ENCODE measurements at places on chromosomes 6 and 20.
A peak's percentile ranks its signal among the peaks of the same experiment; 100 is the strongest.

GRCh38 chr6:16687045-16687444, 74.2 kb downstream of the ATXN1 start:
- no peak for DNase-seq

DNA sequence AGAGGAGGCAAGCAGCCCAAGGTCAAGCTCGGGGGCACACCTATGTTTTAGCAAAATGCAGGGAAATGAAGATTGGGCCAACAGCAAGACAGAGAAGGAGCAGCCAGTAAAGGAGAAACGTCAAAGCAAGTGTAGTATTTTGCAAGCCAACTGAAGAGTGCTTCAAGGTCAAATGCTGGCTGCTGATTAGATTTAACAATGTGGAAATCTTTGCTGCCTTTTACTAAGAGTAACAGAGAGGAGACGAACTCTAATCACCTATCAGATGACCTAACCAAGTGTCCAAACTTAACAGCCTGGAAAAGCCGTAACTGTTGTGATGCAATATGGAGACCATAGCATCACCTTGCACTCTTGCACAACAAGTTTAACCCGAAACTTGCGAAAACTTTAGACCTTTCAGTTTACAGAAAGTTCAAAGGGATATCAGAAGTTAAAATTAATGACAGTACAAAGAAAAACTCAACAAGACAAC, 30.4 kb downstream of the AKIRIN2 start:
- DNase-seq, result no peak

GRCh38 chr20:56094228-56094627, 88.9 kb upstream of the CBLN4 start:
- DNase-seq, result no peak

- DNase-seq, result no peak
These were observed 106.2 kb upstream of the ARMC2 start for GRCh38 chr6:108742041-108742440.

- no peak for DNase-seq
These were observed 95.4 kb downstream of the TMEM170B start for GRCh38 chr6:11632795-11633511.

DNA sequence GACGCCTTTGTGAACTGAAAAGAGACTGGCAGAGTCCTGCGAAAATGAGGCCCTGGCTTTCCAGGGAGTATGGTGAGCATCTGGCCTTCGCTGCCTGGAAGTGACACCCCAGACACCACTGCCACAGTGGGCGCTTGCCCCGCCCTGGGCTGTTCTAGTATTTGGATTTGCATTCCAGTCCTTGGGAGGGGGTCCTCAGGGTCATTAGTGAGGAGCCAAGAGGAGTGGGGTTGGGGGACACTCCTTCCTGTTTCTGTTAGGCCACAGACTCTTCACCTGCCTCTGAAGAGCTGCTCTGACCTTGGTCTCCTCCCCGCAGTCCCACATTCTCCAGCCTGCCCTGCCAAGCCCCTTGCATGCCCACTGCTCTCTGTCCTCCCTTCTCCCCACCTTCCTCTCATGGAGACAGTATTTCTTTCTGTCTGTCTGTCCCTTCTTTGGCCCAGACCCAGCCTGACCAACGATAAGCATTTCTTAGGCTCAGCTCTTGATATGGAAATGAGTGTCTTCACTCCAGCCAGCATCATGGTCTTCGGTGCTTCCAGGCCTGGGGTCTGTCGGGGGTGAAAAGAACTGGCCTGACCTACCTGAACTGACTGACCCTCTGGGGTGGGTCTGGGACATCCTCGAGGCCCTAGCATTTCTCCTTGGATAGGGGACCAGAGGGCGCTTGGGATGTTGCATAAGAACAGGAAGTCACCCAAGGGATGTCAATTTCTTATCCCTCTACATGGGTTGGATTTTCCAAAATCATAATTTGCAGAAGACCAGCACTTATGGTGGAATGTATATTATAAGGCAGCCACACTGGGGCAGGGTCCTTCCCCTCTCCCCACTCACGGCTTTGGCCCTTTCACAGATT, 19.4 kb downstream of the SLC9A8 start:
- DNase-seq, result no peak

GRCh38 chr6:73388800-73389512, 5.7 kb upstream of the DDX43 start:
- peak; percentile 15 for DNase-seq

DNA sequence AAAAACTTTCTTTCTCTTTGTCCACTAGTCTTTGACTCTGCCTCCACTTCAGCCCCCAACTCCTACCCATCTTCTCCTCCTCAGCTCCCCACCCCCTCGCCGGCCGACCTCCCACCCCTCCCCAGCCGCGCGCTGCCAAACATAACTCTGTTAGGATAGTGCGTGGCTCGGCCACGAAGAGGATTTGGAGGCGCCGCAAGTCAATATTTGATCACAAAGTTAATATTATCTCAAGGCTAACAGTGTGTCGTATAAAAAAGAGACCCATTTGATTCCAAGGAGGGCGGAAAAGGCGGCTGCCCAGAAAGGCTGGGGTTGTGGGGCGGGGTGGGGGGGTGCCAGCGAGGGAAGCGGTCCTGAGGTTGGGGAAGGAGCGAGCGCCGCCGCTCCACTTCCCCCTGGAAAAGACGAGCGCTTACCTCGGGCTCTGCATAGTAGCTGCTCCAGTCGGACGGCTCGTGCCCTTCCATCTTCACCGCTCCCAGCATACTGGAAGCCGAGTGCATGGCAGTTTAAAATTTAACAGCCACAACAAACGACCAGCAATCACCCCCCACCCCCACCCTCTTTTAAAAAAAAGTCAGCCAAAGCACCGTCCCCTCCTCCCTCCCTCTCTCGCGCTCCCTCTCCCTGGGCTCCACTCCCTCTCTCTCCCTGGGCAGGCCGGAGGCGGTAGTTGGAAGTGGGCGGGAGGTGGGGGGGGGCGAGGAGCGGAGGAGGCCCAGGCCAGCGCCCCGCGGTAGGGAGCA, 425 bp downstream of the FOXA2 start:
- DNase-seq, result no peak

- no peak for DNase-seq
These were observed 163.7 kb downstream of the RALGAPA2 start for GRCh38 chr20:20548527-20549266.

DNA sequence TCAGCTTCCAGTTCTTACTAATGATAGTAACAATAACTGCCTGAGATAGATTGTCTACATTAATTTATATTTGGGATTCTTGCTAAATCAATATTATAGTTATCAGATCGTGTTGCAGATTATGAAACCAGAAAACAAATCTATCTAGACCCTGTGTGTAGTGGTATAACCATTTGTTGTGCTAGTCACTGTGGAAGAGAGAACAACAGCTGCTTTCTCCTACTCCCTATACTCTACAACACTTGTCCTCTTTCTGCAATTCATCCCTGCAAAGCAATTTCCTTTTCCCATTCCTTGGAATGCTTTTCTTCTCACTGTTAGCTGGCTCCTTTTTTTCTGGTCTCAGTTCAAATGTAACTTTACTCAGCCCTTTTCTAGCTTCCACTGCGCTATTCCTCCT, 8.3 kb downstream of the COX7A2 start:
- DNase-seq, result no peak

GRCh38 chr6:57262488-57262887, 40.4 kb upstream of the RAB23 start:
- DNase-seq, result no peak

DNA sequence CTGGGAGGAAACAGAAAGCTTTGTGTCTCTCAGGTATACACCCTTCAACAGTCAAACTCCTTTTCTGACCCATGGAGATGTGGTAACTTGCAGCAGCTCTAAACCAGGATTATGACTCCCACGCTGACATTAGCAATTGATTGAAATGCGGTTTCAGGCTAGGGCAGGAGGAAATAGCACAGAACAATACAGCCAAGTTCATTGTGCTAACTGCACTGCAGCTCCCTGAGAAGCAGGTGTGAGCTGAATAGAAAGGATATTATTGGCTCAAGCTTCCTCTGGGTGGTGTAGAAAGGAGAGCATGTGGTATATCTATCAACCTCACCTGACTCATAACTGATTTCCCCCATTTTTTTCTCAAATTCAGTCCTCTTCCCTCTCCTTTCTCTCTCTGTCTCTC, 612.3 kb upstream of the BTBD3 start:
- no peak for DNase-seq

- DNase-seq, result no peak
These were observed 133.9 kb upstream of the NEDD9 start for GRCh38 chr6:11366183-11366933.

DNA sequence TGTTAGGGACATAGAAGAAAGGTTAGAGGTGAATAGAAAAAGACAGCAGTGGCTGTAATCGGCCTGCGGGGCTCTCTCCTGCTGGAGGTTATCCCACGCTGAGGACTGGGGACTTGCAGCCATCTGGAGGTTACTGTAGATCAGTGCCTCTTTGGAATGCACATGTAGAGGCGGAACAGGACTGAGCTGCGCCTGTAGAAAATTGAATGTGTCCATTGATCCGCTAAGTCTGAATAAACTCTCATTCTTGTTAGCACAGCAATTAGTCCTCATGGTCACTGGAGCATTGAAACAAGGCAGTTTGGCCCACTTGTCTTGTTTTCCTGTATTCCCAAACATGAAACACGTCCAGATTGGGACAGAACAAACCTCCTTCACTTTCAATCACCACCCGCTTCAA, 46.3 kb upstream of the F13A1 start:
- DNase-seq, result no peak

- no peak for DNase-seq
These were observed 34.9 kb downstream of the SLC17A4 start for GRCh38 chr6:25789475-25789874.

- no peak for DNase-seq
These were observed 323.4 kb downstream of the BTBD9 start for GRCh38 chr6:38316099-38316868.

DNA sequence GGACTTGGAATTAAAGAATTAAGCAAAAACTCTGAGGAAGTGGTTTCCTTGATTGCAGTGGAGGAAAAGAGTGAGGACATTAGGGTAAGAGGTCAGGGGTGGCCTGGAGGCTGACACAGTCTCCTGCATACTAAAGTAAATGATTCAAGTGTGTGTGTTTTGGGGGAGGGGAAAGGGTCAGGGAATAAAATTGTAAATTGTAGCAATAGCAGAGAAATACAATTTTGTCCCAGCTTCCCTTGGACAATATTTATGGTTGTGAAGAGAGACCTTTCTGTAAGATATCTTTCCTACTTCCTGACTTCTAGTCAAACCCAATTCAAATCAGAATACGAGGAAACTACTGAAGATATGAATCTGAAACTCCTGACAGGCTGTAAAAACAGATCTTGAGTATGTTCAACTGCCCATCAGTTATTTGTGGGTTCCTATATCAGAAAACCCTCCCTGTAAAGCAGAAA, 143.4 kb upstream of the HMGN3 start:
- no peak for DNase-seq

GRCh38 chr20:40673442-40673841, 15.6 kb downstream of the MAFB start:
- no peak for DNase-seq

- DNase-seq, result no peak
These were observed 16.1 kb upstream of the ANKRD60 start for GRCh38 chr20:58244517-58245030.

GRCh38 chr20:1360094-1360846, 31.3 kb upstream of the SDCBP2 start:
- DNase-seq, result no peak

DNA sequence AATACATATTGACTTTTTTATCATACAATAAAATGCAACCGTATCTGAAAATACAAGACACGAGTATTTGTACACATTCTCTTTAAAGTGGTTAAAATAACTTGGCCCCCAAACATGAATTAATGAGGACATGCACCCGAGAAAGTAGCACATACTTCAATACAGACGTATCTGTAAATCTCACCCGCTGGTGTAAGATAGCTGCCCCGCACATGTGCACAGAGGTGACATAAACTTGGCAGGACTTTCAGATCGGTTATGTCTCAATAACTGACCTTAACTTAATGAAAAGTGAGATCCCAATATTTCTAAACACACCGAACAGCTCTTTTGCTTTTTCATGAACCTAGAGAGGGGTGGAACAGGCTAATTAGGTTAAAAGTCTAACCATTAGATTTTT, 91.5 kb upstream of the RPS6KA2 start:
- DNase-seq, result no peak

- DNase-seq, result no peak
These were observed 8.5 kb downstream of the PYGB start for GRCh38 chr20:25256226-25256859.

- no peak for DNase-seq
These were observed 45.7 kb downstream of the RAMACL start for GRCh38 chr6:166540631-166541331.

DNA sequence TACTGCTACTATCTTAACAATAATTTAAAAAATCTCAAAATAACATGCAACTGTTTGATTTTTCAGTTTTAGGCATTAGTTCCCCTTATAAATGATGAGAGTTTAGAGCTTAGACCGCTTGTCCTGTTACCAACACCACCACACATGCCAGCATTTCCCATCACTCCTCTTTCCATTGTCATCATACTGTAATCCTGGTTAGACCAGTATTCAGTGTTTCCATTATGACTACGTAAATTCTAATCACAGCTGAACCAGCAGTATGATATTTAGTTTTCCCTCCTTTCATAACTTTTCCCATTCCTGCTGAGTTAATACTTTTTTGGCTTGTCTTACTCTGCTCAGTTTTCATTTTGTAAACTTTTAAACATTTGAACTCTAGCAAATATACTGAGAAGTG, 12.2 kb upstream of the TBC1D20 start:
- no peak for DNase-seq
